Thoracic aorta (tissue), 2 donors: ENCODE measurements at places on chromosomes 16 and 17. TPM values are rescaled to one million over a fixed set of nuclear protein-coding genes. Genes with fewer than 3 reads are reported as not detected.

GRCh38 chr17:17075125-17075781, 33.0 kb downstream of the MPRIP start:
- DNase-seq = no peak

DNA sequence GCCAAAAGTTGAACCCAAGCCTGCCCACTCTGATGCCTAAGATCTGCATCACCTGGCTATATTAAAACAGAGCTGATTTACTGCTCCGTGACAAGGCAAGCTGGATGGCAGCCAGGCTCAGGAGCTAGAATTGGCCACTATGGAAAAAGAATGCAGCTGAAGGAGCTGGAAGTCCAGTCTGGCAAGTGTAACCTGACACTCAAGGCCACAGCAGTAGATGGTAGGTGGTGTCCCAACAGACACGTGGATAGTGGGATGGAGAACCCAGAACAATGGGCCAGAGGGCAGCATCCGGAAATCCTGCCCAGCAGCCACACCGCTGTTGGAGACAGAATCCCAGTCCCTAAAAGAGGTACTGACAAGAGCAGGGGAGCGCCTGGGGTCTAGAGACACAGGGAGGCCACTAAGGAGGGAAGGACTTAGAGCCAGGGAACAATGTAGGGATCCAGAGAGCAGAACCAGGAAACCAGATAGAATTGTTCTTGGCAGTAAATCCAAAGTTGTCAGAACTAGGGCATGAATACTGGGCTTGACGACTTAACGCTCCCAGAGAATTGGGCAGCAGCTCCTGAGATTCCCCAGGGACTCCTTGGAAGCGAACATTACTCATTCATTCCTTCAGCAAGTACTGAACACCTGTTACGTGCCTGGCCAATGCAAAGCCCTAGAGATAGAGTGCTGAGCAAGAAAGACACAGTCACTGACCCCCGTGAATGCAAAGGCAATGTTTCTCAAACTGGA, 85.7 kb downstream of the CDYL2 start:
- no peak for DNase-seq

DNA sequence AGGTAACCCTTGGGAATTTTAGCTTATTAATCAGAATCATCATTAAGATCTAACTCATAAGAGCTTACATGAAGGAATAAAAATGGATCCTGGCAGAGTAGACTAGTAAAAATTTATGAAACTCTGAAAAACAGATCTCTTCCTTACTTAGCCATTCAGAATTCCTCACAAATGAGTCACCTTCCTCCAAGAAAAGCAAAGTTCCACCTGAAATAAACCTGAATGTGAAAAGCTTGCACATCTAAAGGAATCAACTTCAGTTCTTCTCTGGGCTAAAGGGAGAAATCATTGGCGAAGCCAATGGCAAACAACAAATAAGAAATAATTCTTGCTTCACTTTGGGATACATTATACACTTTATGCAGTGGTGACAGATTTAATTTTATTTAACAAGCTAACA, 22.7 kb downstream of the MYO1D start:
- DNase-seq = no peak

SPN gene
- 1.1 TPM for total RNA-seq
